ENCODE measurements at places on chromosomes 3 and 15.

DNA sequence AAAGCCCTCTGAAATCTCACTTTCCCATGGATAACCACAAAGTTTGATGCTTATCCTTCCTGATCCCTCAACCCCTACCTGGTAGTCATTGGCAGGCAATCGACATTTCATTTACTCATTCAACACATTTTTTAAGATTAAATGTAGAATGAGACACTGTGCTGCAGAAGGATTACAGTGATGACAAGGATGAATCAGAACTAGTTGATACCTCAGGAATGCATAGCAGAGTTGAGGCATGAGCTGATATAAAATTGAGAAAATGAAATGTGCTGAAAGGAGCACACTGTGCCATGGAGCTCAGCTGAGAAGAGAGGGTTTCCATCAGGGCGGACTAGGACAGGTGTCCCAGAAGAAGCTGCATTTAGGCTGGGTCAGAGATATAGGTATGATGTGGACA is 48.9 kb upstream of the ACTL6A start:
- no peak for DNase-seq

GRCh38 chr3:5187920-5188418 is 462 bp downstream of the EDEM1 start:
- no peak for DNase-seq

DNA sequence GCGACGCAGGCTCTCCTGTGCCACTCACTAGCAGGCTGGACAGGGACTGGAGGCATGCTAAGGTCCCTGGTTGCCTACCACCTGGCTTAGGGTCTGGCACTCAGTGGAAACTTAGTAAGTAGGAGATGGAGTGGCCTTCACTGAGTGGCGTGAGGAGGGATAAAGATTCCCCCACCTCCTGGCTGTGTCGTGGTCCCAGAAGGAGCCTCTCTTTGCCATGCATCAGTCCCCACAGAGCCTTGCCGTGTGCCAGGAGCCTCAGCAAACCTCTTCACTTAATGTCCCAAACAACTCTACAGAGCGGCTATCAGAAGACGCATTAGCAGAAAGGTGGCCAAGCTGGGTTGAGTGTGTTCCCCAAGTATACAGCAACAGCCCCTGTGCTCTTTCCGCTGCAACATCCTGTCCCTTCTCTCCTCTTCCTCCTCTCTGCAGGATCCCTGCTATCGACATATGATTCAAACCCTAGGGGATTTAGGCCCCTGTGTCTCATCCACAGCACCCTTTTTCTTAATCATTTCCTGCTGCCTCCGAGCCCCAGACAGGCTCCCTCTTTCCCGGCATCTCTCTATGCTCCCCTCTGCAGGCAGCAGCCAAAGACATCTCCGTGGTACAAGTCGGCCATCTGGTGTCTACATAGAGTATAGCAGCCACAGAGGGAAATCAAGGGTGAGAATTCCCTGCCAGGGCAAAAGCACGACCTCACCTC is 66.7 kb downstream of the SLC6A1 start:
- peak; percentile 81 for DNase-seq

GRCh38 chr3:144229330-144229729 is 257.7 kb downstream of the DIPK2A start:
- no peak for DNase-seq

GRCh38 chr3:151315136-151315535 is 1.5 kb downstream of the GPR87 start:
- no peak for DNase-seq

GRCh38 chr3:86743233-86743632 is 247.7 kb downstream of the VGLL3 start:
- no peak for DNase-seq

DNA sequence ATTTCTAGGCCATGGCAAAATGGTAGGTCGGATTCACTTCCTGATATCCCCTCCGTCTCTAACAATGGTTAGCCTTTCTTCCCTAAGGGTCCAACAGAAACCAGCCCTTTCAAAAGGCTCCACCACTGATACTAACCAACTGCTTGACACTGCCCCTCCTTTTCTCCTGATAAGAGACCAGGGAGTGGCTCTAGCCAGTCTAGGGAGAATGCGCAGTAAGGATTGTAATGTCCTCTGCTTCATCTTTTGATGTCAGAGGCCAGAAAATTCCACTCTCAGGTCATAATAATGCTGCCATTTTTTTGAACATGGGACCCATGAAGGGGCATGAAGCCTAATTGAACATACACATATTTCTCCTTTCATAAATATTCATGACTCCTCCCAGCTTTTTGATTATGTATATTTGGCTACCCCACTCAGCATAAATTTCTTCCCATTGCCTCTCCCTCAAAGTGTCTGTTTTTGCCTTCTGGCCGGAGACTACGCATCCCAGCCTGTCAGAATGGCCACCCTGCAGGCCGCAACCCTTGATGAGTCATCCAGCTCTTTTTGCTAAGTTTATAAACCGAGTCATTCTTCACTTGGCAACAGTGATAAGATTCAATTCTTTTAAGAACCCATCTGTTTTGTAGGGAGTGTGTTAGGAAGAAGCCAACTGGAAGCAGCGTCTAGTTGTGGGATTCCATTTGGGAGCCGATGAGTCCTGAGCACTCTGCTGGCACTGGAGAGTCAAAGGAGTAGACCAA is 189.0 kb upstream of the MCTP2 start:
- no peak for DNase-seq

DNA sequence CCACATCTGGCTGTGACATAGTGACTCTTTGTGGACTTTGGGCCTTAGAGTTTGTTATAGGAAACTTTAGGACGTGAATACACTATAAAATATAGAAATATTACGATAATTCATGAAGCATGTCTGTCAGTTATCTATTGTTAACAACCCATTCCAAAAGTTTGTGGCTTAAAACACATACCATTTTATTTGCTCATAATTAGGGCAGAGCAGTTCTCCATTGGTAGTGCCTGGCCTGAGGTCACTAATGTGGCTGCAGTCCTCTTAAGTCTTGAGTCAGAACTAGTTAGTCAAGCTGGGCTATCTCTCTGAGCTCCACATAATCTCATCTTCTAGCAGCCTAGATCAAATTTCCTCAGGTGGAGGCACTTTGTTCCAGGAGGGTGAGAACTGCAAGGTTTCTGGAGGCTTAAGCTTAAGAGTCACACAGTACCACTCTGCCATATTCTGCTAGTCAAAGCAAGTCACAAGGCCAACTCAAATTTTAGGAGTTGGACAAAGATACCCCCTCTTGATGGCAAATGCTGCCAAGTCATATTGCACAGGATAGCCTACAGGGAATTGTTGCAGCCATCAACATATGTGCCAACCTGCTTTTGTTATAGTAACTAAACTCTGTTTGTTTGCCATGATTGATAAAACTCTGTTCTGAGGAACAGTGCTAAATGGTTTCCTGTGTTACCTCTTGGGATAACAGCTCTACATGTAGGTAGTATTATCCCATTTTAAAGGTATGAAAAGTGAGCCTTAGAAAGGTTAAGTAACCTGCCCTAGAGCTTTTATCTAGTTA is 8.7 kb downstream of the ATXN7 start:
- no peak for DNase-seq

DNA sequence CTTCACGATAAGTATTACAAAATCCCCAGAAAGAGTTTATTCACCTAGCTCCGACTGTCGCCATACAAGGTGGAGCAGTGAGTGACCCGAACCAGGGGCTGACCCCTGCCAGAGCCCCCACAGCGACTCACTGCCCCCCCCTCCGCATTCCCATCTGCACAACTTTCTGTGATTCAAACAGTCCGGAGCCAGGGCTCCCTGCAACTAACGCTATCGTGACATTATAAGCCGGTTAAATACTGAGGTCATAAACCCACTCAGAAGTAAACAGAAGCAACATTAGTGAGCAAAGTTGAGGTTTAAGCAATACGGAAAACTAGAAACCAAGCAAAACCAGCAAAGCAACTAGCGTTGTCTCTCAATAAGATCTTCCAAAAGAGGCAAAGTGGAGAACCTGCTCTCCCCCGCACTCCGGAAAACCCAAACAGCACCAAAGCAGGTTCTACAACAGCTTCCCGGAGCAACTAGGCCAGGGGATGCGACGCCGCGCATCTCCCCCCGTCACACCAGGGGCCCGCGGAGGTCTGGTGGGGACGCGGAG is 642 bp downstream of the SCAP start:
- peak; percentile 20 for DNase-seq

DNA sequence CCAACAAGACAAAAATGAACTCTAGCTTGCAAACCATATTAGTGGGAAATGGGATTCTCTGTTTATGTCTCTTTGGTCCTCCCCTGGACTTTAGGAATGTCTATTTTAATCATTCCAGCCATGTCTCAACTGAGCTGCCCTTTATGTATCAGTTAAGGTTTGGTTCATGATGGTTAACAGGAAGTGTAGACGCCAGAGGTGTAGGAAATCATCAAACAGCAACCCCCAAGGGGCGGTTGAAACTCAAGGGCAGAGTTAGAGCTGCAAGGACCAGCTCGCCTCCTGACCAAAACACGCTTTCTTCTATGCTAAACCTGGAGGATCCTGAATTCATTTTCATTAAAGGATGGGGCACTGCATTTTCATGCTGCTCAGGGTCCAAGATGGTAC is 53.7 kb upstream of the HEG1 start:
- no peak for DNase-seq

DNA sequence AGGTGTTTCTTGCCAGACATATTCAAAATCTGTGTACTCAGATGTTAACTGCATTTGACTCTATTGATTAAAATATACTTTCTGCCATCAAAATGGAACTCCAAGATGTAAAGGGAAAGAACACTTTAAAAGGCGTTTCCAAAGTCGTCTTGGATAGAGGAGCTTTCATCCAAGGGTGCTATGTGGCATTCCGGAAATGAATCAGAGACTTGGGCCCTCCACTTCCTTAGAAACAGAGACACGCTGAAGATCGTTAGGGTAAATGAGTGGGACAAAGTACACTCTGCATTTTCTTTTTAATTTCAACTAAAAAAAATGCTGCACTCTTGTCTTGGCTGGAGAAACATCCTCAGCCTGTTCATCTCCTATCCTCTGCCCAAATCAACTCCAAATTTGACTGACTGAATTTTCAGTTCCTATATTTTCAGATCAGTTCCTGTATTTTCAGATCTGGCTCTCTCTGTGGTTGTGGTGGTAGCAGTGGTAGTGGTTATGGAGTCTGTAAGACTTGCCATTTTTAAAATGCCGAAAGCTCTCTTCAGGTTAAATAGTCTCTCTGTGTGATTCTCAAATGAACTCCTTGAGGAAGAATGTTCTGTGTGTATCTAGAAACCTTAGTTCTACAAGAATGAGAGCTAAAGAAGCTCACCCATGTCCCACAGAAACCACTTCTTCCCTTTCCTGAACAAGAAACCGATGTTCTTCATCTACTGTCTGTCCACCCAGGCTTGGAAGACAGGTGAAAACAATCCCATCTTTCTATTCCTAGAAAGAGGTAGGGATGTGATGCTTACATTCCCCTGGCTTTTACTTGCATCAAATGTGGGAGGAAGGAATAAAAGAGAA is 156.8 kb upstream of the ICE2 start:
- no peak for DNase-seq

DNA sequence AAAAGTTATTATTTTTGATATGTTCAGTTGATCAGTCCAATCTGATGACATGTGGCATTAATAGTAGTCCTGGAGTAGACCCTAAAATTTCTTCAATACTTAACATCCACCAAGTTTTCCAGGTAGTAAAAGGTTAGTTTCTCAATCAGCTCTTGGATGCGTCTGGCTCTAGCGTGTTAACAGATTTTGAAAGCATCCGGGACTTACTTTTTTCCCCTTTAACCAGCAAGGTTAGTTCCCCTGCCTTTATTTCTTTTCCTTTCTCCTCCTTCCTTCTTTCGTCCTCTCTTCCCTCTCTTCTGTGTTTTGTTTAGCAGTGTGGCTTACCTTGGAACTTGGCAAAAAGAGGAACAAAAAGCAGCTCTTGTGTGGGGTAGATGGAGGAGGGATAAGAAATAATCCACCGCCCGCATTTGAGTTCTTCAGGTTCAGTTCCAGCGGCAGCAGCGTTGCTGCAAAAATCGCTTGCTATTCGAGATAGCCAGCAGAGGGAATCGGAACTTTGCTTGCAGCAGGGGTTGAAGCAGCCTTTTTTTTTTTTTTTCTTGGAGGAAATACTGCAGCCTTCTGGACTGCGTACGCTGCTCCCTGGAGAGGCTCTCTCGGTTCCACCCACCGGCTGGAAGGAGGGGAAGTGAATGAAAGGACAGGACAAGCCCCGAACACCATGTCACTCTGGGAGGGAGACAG is at the start of gene RBMS3:
RBMS3 (plus strand) TSS at position 668 of the 690 bp plus-strand sequence.
- peak; percentile 70 for DNase-seq

- no peak for DNase-seq
These were observed 414.9 kb downstream of the RBMS3 start for GRCh38 chr3:29695643-29696198.

GRCh38 chr3:117814975-117815374 is 1105.4 kb downstream of the TUSC7 start:
- no peak for DNase-seq

GRCh38 chr15:48802257-48802656 is 8.6 kb downstream of the CEP152 start:
- no peak for DNase-seq

DNA sequence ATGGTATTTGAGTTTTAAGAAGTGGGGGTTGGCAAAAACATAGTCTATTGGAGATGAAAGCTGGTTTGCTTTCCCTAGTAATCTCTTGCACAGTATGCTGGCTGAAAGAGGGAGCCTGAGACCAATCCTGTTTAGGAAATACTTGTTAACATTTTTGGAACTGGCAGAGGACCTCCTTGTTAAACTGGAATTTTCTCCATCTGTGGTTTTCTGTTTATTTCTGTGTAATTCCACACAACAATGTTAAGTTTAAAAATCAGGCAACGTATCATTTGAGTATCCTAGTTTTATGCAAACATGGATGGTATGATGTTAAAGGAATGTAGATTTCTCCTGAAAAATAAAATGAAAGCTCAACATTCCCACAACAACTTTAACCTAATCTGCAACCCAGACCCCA is 536.0 kb upstream of the TBL1XR1 start:
- DNase-seq = no peak

DNA sequence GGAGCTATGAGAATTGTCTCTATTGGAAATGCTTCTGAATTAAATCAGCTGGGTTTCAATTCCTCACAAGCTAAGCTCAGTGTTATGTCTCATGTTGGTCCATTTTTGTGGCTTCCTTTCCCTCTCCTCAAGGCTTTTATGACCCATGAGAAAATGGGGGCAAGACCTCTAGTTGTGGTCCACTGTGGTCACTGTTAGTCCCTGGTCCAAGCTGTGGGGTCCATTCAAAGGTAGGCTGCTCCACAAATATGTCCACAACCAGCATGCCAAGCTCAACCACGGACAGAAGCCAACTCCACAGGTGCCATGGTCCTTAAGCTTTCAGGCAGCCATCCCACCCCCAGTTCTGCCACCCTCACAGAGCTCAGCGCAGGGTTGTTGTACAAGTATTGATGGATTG is 14.9 kb upstream of the TPM1 start:
- no peak for DNase-seq
